ENCODE measurements at places on chromosomes 3 and 15.

- H3K27me3 ChIP-seq = no peaks in the 10 kb centered on the region
- no peak for DNase-seq
- peaks cover 86% of the 10 kb centered on the region for H3K4me1 ChIP-seq
- H3K36me3 ChIP-seq = no peaks in the 10 kb centered on the region
- H3K27ac ChIP-seq = peak overlapping the region; percentile 34
- no peak overlapping the region for H3K4me3 ChIP-seq
These were observed 19.9 kb downstream of the IQGAP1 start for GRCh38 chr15:90407871-90408317.

GRCh38 chr15:67383899-67384298, 129.3 kb downstream of the IQCH start:
- H3K27me3 ChIP-seq = no peaks in the 10 kb centered on the region
- H3K36me3 ChIP-seq = no peaks in the 10 kb centered on the region
- no peak overlapping the region for H3K4me3 ChIP-seq
- H3K4me1 ChIP-seq = no peaks in the 10 kb centered on the region
- DNase-seq = no peak

DNA sequence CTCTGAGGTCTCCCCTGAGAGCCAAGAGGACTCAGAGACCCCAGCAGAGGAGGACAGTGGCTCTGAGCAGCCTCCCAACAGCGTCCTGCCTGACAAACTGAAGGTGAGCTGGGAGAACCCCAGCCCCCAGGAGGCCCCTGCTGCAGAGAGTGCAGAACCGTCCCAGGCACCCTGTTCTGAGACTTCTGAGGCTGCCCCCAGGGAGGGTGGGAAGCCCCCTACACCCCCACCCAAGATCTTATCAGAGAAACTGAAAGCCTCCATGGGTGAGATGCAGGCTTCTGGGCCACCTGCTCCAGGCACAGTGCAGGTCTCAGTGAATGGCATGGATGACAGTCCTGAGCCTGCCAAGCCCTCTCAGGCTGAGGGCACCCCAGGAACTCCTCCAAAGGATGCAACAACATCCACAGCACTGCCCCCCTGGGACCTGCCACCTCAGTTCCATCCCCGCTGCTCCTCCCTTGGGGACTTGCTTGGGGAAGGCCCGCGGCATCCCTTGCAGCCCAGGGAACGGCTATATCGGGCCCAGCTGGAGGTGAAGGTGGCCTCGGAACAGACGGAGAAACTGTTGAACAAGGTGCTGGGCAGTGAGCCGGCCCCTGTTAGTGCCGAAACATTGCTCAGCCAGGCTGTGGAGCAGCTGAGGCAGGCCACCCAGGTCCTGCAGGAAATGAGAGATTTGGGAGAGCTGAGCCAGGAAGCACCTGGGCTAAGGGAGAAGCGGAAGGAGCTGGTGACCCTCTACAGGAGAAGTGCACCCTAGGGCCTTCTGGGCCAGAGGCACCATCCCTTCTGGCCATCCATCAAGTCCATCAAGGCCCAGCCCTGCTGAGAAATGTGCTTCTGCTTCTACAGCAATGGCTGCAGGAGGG, 23.6 kb downstream of the PLEKHO2 start:
- H3K4me3 ChIP-seq = no peak overlapping the region
- peaks cover 19% of the 10 kb centered on the region for H3K4me1 ChIP-seq
- no peaks in the 10 kb centered on the region for H3K27me3 ChIP-seq
- H3K36me3 ChIP-seq = peaks cover 75% of the 10 kb centered on the region

DNA sequence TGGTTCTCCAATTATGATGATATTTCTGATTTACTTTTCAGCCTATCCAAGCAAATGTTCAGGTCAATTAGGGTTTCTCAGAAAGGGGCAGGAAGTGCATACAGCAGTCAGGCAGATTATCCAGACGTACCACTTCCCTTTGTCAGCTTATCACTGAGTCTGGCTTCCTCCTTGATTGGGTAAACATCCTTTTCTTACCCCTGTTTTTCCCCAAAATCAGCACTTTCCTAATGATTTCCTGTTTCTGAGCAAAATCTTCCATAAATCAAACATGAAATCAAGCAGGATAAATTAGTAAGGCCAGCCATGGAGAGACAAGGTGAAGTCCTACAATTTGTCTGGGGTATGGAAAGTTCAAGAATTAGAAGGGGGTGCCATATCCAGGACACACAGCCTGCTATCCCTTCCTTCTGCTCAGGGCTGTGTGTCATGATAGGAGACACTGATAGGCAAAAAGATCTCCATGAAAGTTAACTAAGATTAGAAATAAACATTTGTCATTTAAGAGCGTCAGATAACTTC, 29.0 kb downstream of the ADIPOQ start:
- no peak overlapping the region for H3K27ac ChIP-seq
- H3K27me3 ChIP-seq = no peaks in the 10 kb centered on the region
- no peak for DNase-seq
- peaks cover 11% of the 10 kb centered on the region for H3K4me1 ChIP-seq
- no peak overlapping the region for H3K4me3 ChIP-seq

DNA sequence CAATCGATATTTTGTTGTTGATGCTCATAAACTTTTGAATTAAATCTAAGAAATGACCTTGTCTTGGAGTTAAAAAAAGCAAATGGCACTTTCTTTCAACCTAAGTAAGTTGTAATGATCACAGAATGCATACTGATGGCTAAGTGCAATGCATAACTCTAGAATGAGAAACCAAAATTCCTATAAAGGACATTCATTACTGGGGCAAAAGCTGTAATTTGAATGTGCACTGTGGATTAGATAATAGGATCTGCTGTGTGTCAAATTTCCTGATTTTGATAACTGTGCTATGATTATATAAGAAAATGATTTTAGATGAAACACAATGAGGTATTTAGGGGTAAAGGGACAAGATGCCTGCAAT, 14.3 kb downstream of the SIAH2 start:
- no peak overlapping the region for H3K4me3 ChIP-seq
- DNase-seq = no peak
- no peak overlapping the region for H3K27ac ChIP-seq
- no peaks in the 10 kb centered on the region for H3K27me3 ChIP-seq
- H3K36me3 ChIP-seq = no peaks in the 10 kb centered on the region

GRCh38 chr15:93048759-93049161, 40.3 kb downstream of the RGMA start:
- no peak overlapping the region for H3K27ac ChIP-seq
- H3K36me3 ChIP-seq = peaks cover 8% of the 10 kb centered on the region
- H3K27me3 ChIP-seq = no peaks in the 10 kb centered on the region
- H3K4me1 ChIP-seq = peaks cover 22% of the 10 kb centered on the region
- no peak overlapping the region for H3K4me3 ChIP-seq
- DNase-seq = peak; percentile 80

DNA sequence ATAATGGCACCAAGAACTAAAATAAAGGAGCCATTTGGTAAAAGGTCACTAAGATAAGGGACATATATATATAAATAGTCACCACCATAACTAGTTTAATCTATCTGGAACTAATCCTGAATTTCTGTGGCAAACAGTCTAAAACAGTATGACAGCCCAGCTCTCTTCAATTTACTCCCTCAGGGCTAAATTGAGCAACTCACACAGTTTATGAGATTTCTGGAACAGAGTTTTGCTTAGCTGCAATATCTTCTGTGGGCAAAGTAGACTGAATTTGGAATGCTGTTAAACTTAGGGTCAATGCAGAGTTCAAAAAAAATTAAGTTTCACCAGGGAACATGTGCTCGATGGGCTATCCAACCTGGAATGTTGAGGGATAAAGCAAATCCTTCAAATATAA, 70.1 kb upstream of the VEPH1 start:
- DNase-seq = no peak
- H3K27me3 ChIP-seq = no peaks in the 10 kb centered on the region
- H3K27ac ChIP-seq = no peak overlapping the region

- no peak overlapping the region for H3K27ac ChIP-seq
- no peaks in the 10 kb centered on the region for H3K27me3 ChIP-seq
- no peak for DNase-seq
- no peak overlapping the region for H3K4me3 ChIP-seq
These were observed 748.3 kb upstream of the NECTIN3 start for GRCh38 chr3:110323349-110323748.

DNA sequence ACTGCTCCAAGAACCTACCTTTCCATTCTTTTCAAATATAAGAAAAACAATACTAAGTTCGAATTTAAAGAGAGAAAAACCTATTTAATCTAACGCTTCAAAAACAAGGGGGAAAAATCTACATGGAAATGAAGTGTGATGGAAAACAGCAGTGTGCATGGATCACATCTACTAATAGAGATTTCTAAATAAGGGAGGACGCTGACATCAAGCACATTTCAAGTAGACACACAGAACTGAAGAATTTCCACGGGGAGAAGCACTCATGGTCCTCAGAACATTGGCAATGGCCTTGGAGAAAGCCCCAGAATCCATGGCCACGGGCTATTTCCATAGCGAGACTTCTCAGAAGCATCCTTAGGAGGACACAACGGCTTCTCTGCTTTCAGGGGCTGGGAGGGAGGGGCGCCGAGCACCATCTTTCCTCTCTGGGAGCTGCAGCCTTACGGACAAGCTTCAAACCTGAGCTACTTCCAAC, 1.0 kb downstream of the TASOR start:
- peaks cover 32% of the 10 kb centered on the region for H3K4me1 ChIP-seq
- DNase-seq = no peak
- H3K4me3 ChIP-seq = peak overlapping the region; percentile 83
- no peaks in the 10 kb centered on the region for H3K36me3 ChIP-seq
- no peaks in the 10 kb centered on the region for H3K27me3 ChIP-seq
- peak overlapping the region; percentile 99 for H3K27ac ChIP-seq

DNA sequence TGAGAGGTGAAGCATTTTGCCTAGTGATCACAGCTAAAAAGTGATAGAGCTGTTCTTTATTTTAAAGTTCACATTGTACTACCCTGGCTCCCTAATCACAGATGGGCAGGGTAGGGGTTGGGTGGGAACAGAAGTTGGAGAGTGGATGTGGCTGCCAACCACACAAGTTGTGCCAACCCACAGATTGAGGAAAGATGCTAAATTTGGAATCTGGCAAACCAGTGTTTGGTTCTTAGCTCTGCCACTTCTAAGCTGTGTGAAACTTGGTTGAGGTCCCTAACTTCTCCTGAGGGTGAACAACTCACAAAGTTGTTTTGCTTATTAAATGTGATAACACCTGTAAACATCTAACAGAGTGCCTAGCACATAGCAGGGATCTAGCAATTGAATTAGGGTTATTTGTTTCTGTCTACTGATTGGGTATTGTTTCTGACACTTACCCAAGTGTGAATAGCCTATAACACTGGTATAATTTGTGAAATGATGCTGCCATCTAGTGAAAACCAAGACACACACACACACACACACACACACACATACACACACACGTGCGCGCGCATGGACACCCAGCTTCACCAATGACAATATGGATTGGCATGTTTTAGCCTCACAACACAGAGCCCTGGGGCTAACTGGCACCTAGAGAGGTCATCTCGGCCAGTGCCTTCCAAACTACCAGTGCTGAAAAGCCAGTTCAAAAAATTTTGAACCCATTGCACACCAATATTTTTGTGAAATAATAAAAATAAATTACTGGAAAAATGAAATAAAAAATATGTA, 25.3 kb downstream of the ADGRG7 start:
- no peaks in the 10 kb centered on the region for H3K27me3 ChIP-seq
- no peaks in the 10 kb centered on the region for H3K36me3 ChIP-seq
- no peak for DNase-seq
- no peak overlapping the region for H3K4me3 ChIP-seq

GRCh38 chr3:118011910-118012309, 1022.7 kb downstream of the IGSF11 start:
- H3K4me1 ChIP-seq = no peaks in the 10 kb centered on the region
- no peak for DNase-seq
- H3K27ac ChIP-seq = no peak overlapping the region
- no peaks in the 10 kb centered on the region for H3K27me3 ChIP-seq
- no peak overlapping the region for H3K4me3 ChIP-seq
- H3K36me3 ChIP-seq = no peaks in the 10 kb centered on the region

GRCh38 chr3:31762888-31763351, 218.1 kb downstream of the OSBPL10 start:
- no peaks in the 10 kb centered on the region for H3K27me3 ChIP-seq
- DNase-seq = no peak
- no peak overlapping the region for H3K27ac ChIP-seq
- no peak overlapping the region for H3K4me3 ChIP-seq
- H3K4me1 ChIP-seq = no peaks in the 10 kb centered on the region

- DNase-seq = no peak
- H3K27me3 ChIP-seq = no peaks in the 10 kb centered on the region
- no peaks in the 10 kb centered on the region for H3K36me3 ChIP-seq
These were observed 87.0 kb upstream of the ONECUT1 start for GRCh38 chr15:52876991-52877663.

- peak overlapping the region; percentile 88 for H3K4me3 ChIP-seq
- DNase-seq = no peak
- H3K4me1 ChIP-seq = peaks cover 72% of the 10 kb centered on the region
- H3K27ac ChIP-seq = peak overlapping the region; percentile 92
These were observed 725 bp downstream of the TLE3 start for GRCh38 chr15:70097063-70097320.

DNA sequence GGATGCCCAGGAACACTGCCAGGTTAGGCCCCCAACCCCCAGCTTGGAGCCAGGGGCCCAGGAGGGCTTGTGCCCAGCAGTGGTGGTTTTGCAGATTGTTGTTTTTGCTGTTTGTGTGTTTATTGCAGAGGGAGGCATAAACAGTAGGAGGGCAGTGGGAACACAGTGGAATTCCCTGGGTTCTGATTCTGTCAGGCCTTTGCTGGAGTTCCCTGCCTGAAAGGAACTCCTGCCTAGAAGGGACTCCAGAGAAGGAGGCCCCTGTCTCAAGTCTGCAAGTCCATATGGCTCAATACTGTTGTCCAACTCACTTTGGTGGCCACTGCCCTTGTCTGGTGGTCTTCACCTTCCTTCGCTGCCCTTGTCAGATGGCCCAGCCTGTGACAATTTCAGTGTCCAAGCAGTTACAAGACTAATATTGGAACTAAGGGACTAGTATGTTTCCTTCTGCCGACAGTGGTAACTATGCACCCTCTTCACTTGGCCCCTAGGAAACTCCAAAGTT, 47.4 kb upstream of the RAB6B start:
- H3K4me3 ChIP-seq = no peak overlapping the region
- no peaks in the 10 kb centered on the region for H3K27me3 ChIP-seq
- peak overlapping the region; percentile 1 for H3K27ac ChIP-seq
- H3K36me3 ChIP-seq = peaks cover 23% of the 10 kb centered on the region

- H3K4me3 ChIP-seq = no peak overlapping the region
- no peaks in the 10 kb centered on the region for H3K36me3 ChIP-seq
- H3K27ac ChIP-seq = no peak overlapping the region
- DNase-seq = no peak
- no peaks in the 10 kb centered on the region for H3K27me3 ChIP-seq
These were observed 13.1 kb downstream of the CCR1 start for GRCh38 chr3:46194868-46195553.

GRCh38 chr3:169300436-169300835, 363.1 kb downstream of the MECOM start:
- no peak overlapping the region for H3K27ac ChIP-seq
- peaks cover 5% of the 10 kb centered on the region for H3K4me1 ChIP-seq
- no peak overlapping the region for H3K4me3 ChIP-seq
- no peak for DNase-seq
- no peaks in the 10 kb centered on the region for H3K27me3 ChIP-seq
- H3K36me3 ChIP-seq = no peaks in the 10 kb centered on the region

- no peaks in the 10 kb centered on the region for H3K4me1 ChIP-seq
- H3K27ac ChIP-seq = no peak overlapping the region
- DNase-seq = no peak
- H3K36me3 ChIP-seq = no peaks in the 10 kb centered on the region
These were observed 63.5 kb upstream of the SLITRK3 start for GRCh38 chr3:165259541-165260193.

- no peaks in the 10 kb centered on the region for H3K27me3 ChIP-seq
- no peaks in the 10 kb centered on the region for H3K36me3 ChIP-seq
- no peak overlapping the region for H3K4me3 ChIP-seq
These were observed 22.7 kb downstream of the KLHL6 start for GRCh38 chr3:183532620-183533411.

Data from lower lobe of right lung (tissue), 2 donors.